ENCODE measurements at places on chromosomes 7 and 10.

- no peak for DNase-seq
Measured at GRCh38 chr7:1289666-1290025, 57.0 kb downstream of the UNCX start.

DNA sequence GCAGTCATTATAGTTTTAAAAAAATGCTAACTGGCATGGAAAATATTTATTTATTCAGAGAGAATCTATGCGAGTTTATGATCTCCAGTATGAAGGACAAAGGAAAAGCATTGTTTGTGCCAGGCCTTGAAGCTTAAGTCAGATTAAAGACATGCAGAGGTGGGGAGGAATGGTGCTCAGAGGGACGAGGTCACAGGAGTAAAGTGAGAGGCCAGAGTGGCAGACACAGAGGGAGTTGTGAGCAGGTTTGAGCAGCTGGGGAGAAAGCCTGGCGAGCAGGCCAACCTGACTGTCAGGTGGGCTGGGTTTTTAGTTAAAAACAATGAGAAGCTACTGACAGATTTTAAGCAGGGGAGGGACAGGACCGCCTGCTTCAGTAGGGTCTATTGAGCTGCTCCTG is 6.8 kb upstream of the CCNY start:
- no peak for DNase-seq

DNA sequence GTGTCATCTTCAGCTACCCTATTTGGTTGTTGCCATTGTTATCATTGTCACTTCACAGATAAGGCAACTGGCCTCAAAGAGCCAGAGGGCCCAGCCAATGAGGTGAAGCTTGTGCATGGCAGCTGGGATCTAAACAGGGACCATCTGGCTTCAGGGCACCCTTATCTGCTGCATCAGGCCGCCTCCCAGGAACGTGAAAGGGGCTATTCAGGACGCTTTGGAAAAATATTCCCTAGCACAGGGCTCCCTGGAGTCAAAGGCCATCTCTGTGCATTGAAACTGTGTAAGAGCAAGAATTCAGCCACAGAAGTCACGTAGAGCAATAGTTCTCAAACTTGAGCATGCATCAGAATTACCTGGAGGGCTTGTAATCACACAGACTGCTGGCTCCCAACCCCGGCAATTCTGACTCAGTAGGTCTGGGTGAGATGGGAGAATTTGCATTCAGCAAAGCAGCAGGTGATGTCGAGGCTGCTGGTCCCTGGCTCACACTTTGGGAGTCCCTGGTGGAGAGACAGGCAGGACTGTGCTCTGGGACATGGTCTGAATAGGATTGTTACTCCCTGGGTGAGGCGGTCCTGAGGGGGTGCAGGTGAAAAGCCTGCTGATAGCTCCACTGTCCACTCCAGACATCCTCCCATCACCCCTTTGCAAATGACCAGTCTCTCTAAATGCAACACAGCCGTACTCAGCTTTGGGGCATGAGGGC is 21.5 kb upstream of the PLEKHA1 start:
- no peak for DNase-seq

- no peak for DNase-seq
Measured at GRCh38 chr10:12235116-12235694, 39.2 kb downstream of the CDC123 start.

GRCh38 chr7:80768756-80769155 is 130.3 kb downstream of the CD36 start:
- peak; percentile 12 for DNase-seq

GRCh38 chr10:122050311-122050710 is 61.3 kb downstream of the TACC2 start:
- DNase-seq = no peak

GRCh38 chr7:46123-46829 is 146.1 kb upstream of the FAM20C start:
- DNase-seq = no peak

- DNase-seq = no peak
Measured at GRCh38 chr7:139647085-139647484, 123.6 kb downstream of the CLEC2L start.

GRCh38 chr7:66804001-66804400 is 63.5 kb downstream of the RABGEF1 start:
- DNase-seq = no peak

DNA sequence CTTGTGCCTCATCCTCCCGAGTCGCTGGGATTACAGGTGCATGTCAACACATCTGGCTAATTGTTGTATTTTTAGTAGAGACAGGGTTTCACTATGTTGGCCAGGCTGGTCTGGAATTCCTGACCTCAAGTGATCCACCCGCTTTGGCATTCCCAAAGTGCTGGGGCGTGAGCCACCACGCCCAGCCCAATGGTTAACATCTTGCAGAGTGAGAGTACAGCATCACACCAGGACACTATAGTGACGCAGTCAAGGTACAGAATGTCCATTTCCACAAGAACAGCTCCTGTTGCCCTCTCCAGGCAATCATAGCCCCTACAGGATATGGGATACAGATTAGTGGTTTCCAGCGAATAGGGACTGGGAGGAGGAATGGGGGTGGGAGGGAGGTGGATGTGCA is 34.0 kb downstream of the MYO1G start:
- DNase-seq = no peak

DNA sequence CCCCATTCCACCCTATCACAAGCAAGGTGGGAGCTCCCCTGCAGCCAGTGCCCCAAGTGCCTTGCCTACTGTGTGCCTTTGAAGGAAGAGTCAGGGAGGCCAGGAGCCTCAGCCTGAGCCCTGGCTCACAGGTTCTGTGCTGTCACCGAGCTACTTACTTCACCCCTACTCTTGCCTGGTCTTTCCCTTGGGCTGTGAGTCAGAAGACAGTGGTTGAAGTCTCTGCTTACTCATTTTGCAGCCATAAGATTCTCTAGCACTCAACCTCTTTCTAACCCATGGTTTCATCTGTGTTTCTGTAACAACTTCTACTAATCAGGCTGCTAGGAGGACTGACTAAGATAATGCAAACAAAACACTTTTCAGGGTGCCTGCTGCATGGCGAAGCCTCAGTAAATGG is 114.5 kb downstream of the PLCE1 start:
- DNase-seq = peak; percentile 89

GRCh38 chr10:16779384-16779915 is 37.8 kb downstream of the RSU1 start:
- no peak for DNase-seq

DNA sequence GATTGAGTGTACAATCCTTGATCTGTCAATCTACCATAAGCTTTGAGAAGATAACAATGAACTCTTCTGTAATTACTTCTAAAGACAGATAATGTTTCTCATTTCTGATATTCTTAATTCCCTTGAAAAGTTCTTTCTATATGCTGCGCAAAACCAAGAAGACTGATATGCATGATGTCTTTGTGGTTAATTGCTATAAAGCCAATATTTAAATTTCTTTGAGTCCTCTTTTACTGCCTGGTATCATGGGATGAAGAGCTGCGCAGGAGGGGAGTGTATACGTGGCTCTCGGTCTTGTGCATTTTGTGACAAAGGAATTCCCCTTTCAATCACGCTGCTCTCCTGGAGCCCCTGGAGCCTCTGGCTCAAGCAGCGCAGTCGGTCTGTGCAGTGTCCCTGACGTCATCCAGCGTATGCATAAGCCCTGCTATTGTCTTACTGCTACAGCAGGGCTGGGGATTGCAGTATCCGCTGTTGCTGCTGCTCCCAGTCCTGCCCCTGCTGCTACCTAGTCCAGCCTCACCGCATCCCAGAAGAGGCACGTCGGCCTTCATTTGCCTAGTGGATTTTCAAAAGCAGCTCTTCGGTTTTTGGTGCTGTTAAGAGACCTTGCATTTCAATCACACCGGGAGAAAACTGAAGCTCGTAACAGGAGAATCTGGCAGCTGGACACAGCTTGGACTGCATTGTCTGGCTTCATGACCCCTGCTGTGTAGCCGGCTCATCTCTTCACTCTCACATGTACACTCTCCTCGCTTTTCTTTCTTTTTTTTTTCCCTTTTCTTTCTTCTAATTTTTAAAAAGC is 66.7 kb downstream of the ST7 start:
- DNase-seq = peak; percentile 49

DNA sequence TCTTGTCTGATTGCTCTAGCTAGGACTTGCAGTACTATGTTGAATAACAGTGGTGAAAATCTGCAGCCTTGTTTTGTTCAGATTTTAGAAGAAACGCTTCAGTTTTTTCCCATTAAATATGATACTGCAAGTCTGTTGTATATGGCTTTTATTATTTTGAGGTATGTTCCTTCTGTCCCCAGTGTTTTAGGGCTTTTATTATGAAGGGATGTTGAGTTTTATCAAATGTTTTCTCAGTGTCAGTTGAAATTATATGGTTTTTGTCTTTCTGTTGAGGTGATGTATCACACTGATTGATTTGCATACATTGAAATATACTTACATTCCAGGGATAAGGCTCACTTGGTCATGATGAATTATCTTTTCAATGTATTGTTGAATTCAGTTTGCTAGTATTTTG is 60.5 kb upstream of the HELLS start:
- DNase-seq = no peak

DNA sequence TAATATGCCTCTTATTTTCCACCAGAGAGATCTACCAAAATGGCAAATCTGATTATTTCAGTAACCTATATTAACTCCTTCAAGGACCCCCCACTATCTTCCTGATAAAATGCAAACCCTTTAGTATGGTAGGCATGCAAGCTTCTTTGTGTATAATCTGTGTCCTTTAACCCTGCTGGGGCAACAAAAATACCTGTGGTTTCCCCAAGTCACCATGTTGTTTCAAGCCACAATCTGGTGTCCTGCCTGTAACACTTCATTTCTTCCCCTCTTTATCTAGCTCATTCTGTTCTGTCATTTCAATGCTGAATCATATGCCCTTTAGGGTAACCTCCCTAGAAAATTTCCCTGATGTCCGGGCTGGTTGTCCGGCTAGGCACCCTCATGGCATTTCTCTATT is 5.3 kb downstream of the CALCR start:
- no peak for DNase-seq

- DNase-seq = no peak
Measured at GRCh38 chr10:86657396-86658011, 3.2 kb downstream of the OPN4 start.

GRCh38 chr7:142739923-142740492 is 9.3 kb upstream of the PRSS1 start:
- no peak for DNase-seq

GRCh38 chr7:140673774-140674155 is 1.0 kb downstream of the ADCK2 start:
- DNase-seq = no peak

DNA sequence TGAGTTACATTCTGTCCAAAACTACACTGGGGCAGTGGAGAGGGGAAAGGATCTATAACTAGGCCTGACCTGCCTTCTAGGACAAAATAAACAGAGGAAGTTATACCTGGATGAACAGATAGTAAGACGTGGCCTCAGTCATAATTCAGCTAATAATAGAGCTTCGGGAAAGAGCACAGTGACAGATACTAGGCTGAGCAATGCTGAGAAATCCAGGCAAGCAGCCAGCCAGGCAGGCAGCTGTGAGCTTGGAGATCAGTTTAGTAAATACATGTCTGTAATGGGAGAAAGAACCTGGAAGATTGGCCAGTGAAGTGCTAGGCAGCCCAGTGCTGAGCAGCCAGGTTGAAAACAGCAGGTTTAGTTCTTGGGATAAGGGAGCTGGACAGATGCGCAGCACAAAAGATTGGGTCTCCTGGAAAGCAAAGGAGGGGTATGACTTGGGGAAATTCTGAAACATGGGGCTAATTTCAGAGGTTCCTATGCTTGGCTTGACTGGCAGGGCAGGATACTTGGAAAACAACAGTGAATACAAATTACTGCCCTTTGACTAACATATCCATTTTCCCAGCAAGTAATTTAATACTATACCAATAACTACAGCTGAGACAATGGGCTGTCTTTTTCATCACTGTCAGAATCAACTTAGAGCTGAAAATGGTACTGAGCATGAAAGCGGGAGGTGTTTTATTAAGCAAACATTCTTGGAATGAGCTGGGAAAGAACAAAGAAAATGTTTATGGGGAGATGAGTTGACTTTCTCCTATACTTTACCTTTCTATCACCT is 140.8 kb downstream of the DGKB start:
- peak; percentile 82 for DNase-seq

- no peak for DNase-seq
Measured at GRCh38 chr10:348456-348855, 213.2 kb downstream of the ZMYND11 start.

DNA sequence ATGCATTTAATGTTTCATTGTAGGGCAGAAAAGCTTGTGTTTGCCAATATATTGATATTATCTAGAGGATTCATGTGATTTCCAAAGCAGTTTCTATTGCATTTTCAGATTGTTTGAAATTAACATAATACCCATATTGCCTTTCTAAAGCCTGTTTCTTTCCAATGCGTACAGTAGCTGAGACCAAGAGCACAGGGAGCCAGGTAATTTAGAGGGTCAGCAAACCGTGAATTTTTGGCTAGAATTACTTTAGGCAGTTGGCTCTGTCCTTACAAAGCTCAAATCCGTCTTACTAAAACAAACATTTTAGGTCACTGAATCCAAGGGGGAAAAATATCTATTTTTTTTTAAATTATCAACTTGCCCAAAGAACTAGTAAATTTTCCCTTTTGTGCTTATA is 604.9 kb upstream of the ADARB2 start:
- no peak for DNase-seq

- DNase-seq = no peak
Measured at GRCh38 chr10:89302625-89303024, 779 bp downstream of the IFIT2 start.

DNA sequence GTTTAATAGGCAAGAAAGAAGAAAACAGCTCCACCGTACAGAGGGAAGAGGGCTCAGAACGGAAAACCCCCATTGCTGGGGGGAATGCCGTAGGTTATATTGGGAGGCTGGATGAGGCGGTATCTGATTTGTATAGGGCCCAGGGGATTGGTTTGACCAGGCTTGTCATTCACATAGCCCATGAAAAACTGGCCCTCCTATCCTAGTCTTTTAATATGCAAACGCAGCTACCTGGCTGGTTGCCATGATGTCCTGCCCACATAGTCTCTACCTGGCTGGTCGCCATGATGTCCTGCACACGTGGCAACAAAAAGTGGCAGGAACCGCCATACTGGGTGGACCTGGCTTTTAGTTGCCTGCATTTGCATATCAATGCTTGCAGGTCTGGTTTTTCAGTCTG is 84.7 kb downstream of the AUTS2 start:
- DNase-seq = no peak

DNA sequence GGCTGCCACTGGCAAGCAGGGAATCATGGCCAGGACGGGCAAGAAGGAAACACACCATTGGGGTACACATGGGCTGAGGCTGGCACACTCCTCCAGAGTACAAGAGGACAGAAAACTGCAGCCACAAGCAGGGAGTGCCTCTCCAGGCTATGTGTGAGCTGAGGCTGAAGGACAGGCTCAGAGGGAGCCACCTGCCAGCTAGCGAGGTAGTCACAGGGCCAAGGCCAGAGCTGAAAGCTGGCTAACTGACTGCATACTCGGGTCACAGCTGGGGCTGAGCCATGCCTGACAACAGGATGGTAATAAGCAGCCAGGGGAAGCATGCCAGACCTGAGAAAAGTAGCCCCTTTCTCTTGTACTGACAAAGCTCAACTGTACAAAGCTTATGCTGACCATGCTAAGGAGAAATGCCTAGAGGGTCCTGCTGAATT is 52.0 kb downstream of the KIF5B start:
- DNase-seq = no peak

DNA sequence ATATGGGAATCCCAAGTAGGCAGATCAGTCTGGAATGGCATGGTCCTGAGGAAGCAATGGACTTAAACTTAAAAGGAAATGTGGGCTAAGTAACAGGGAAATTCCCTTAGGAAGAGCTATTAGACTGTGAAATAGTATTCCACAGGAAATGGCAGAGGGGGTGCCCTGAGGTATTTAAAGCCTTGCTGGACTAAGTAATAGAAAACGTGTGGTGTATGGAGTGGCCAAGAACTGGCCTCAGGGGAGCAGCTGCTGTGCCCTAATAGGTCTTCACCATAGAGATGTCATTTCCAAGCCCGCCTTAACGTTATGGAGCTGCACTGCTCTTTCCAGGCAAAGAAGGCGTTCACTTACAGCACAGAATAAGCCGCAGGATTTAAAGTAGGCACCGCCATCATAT is 365.2 kb upstream of the ZMIZ1 start:
- DNase-seq = no peak

Data from HFFc6 (cell line).